ENCODE measurements at places on chromosomes 5 and 9.

- no peak for DNase-seq
These were observed 27.8 kb downstream of the ZCCHC10 start for GRCh38 chr5:132998556-132998955.

GRCh38 chr9:128702949-128703615, 779 bp downstream of the PKN3 start:
- DNase-seq, result no peak

- peak; percentile 92 for DNase-seq
These were observed 8.2 kb upstream of the GDNF start for GRCh38 chr5:37847978-37848425.

GRCh38 chr9:70529377-70529776, 114.9 kb upstream of the KLF9 start:
- no peak for DNase-seq

- DNase-seq, result no peak
These were observed 7.8 kb downstream of the IGFBPL1 start for GRCh38 chr9:38416461-38416860.

- DNase-seq, result no peak
These were observed 257.6 kb upstream of the POU5F2 start for GRCh38 chr5:93998951-93999455.

- no peak for DNase-seq
These were observed 178.4 kb downstream of the MPDZ start for GRCh38 chr9:13100914-13101572.

GRCh38 chr5:10559871-10560270, 4.0 kb upstream of the ANKRD33B start:
- no peak for DNase-seq

DNA sequence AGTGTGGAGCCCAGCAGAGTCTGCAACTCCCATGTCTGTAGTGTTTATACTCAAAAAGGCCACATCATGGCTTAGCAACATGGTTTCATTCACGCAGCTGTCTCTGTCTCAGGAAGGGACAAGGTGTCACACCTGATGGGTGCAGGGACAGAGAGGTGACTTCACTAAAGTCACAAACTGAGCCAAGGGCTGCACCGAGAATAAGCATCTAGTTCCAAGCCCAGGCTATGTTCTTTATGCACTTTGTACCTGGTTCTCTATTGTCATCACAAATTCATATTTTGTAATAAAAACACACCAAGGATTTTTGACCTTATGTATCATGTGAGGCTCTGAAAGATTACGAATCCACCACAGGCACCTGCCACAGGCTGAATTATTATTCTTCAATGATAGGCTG, 64.9 kb upstream of the STK32A start:
- no peak for DNase-seq

DNA sequence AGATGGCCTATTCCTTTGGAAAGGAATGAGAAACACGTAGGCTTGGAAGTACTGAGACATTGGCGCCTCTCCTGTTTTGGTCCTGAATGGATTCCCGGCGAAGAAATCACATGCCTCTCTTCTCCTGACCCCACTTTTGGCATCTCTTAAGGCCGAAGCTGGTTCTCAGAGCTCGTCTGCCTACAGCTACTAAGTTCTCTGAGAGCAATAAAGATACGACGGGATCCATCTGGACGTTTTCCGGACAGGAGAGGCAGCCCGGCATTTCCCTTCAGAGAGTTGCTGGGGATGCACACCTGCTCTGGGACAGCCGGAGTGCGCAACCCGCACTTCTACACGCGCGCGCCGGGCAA, 336.8 kb upstream of the PUM3 start:
- DNase-seq, result no peak

DNA sequence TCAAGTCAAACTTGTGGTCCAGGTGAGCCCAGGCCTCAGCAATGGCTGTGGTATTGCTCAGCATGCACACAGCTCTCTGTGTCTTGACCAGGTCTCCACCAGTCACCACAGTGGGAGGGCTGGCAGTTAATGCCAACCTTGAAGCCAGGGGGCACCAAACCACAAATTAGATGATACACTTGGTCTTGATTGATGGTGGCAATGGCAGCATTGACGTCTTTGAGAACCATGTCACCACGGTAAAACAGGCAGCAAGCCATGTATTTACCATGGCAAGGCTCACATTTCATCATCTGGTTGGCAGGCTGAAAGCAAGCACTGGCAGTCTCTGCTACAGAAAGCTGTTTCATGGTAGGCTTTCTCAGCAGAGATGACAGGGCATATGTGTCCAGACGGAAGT, 40.0 kb downstream of the NIM1K start:
- peak; percentile 31 for DNase-seq

DNA sequence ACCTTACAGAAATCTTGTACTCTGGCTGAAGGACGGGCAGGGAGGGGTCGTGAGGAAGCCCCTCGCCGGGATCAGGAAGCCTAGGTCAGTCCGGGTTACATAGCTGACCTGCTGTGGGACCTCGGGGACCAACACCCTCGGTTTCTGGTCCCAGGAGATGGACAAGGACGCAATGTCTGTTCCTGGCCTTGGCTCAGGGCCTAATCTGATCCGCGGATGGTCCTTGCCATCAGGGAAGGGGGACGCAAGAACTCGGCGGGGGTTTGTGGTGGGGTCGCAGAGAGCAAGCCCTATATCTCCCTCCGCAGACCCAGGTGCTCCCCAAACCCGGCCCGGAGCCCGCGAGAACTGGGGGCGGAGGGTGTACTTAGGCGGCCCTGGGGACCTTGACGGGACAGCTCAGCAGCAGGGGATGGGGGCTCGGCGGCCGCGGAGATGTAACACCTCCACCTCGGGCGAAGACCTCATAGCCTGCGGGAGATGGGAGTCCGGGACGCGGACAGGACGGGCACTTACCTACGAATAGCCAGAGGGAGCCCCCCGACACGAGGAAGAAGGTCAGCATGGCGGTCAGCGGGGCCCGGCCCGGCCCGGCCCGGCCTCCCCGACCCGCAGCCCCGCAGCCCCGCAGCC, 353 bp downstream of the ACSL6 start:
- no peak for DNase-seq

- no peak for DNase-seq
These were observed 363 bp downstream of the ZNF454 start for GRCh38 chr5:178941361-178941760.

DNA sequence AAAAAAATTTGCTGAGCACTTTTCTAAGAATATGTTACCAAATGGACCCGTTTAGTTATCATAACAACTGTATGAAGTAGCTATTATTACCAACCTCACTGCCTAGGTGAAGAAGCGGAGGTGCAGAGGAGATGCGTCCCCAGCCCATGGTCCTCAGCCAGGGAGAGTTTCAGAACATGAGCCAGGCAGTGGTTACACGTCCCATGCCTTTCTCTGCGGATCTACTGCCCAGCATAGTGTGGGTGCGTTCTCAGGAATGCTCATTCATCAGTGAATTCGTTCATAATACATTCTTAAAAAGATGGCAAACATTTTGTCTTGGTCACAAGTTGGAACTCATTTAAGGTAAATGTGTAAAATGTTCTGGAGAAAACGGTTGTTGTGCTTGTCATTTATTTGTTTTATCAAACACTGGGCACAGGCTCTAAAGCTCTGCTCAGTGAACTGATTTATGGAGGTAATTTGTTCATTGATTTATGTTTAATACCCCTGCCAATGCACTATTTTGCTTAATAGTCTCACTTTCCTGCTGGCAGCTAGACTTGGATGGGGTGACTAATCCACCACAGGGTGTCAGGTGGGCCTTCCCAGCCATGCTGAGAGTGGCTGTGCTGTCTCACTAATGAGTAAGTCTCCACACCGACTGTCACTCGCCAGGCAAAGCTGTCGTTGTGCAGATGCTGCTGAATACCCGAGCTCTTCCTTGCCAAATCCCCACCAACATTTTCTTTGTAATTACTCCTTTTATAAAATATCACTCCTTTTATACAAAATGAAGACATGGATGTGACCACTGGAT, 248.8 kb downstream of the TENT4A start:
- DNase-seq, result no peak

GRCh38 chr5:35134278-35135030, 86.7 kb upstream of the AGXT2 start:
- DNase-seq, result no peak

GRCh38 chr9:81083854-81084512, 605.4 kb downstream of the TLE1 start:
- DNase-seq, result no peak

DNA sequence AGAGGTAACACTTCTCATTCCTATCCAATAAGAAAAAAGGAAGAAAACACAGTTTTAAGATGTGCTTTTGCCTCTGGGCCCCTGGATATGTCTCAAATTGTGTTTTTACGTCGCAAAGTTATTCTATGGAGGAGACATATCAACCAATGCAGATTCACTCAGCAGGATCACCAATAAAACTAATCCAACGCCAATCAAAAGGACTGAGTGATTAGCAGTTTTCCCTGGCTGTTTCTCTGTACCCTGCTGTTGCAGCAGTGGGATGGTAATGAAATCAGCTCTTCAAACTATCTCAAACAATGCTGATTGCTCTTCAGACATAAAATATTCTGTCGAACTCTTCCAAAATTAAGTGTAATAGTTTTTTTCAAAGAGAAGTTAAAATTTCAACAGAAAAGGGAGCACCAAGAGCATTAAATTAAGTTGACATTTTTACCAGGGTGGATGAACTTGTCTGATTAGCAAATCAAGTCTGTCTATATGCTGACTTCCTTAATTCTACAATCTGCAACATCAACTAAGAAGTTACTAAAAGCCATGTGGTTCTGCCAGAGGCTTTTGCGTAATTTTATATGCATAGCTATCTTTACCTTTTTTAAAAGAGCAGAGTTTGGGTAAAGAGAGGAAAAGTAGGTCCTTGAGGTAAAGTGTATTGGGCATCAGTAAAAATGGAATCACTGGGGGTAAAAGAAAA, 9.7 kb upstream of the HK3 start:
- no peak for DNase-seq

- no peak for DNase-seq
These were observed 242.4 kb downstream of the MED10 start for GRCh38 chr5:6135977-6136376.

Data from SHP77 (cell line).